ENCODE measurements at places on chromosomes 2 and 18.

DNA sequence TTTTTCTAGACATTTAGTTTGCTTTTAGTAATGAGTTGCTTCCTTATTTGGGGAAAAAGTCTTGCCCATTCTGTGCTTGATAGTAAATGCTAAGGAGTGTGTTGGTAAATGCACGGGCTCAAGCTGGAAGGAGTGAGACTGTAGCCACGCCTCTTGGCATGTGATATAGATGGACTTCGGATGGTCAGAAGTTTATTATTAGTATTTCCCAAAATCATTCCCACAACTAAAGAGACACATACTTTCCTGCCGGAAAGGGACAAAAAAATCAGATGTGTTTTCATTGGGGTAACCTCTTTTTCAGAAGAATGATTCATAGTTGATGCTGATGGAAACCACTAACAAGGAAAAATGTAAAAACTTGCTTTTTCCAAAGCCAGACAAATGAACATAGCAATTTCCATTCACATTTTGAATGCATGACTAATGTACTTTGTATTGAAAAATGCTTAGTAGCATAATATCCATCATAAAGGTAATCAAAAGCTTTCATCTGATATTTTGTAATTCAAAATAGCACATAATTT is 133.2 kb downstream of the ZNF532 start:
- peak; percentile 62 for DNase-seq

- peak; percentile 55 for DNase-seq
These were observed at the start of gene KLHL41 for GRCh38 chr2:169509298-169509885. KLHL41 (plus strand) TSS chr2:169509702; CDS start chr2:169509779, 77 bp downstream.

DNA sequence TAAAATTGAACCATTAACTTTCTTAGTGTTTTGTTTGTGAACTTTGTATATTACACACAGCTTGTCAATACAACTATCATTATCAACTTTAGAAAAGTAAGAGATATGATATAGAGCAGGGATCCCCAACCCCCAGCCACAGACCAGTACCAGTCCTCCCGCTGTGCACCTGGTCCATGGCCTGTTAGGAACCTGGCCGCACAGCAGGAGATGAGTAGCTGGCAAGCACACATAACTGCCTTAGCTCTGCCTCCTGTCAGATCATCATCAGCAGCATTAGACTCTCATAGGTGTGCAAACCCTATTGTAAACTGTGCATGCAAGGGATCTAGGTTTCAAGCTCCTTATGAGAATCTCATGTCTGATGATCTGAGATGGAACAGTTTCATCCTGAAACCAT is 491.0 kb upstream of the NXPH2 start:
- no peak for DNase-seq

DNA sequence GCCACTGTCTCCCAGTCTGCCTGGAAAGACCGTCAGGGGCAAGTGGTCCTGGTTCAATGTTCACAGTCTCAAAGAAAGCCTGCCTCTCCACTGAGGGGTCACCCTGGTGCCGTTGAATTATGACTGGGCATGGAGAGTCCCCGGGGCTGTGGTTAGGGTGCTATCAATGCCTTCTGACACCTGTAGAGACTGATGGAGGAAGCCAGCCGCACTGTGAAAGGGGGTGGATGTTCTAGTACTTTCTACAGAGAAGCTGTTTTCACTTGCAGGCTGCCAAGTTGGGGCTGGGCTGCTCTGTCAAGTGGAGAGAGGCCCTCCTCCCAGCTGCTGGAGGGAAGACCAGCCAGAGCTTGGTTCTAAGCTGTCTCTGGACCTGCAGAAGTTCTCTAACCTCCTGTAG is 80.5 kb downstream of the BCL2L11 start:
- no peak for DNase-seq

DNA sequence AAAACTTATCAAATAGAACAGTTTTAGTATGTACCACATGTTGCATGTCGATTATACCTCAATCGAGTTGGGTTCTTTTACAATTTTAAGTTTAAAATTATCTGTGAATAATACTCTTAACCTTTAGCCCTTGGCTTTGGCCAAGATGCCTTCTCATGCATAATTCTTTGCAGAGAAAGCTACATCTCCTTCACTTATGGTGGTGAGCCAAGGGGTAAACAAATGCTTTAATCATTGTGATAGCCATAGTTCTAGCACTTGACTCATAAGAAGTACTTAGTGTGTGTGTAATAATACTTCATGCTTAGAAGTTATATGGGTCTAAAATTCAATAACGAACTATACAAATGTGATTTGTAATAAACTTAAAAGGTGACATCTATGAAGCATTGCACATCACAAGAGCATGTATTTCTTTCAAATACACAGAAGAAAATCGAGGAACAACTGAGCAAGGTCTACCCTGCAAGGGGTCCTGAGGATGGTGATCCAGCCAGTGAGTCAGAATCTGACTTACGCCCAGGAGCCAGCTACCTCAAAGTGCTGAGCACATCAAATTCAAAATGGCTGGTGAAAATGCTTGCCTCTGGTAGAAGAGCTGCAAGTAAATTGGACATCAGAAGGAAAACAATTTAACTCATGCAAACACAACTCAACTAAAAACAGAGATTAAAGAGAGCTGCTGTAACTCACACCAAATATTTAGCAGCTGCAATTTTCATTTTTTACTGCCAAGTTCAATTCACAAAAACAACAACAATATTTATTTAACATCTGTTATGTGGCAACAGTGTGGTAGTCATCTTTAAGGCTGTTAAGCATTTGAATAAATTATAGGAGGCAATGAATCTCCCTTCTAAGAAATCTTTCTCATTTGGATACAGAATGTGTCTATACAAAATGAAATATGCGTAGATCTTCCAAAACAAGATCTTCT is 23.8 kb upstream of the TTC39C start:
- no peak for DNase-seq
